ENCODE measurements at places on chromosomes 7 and 10.

DNA sequence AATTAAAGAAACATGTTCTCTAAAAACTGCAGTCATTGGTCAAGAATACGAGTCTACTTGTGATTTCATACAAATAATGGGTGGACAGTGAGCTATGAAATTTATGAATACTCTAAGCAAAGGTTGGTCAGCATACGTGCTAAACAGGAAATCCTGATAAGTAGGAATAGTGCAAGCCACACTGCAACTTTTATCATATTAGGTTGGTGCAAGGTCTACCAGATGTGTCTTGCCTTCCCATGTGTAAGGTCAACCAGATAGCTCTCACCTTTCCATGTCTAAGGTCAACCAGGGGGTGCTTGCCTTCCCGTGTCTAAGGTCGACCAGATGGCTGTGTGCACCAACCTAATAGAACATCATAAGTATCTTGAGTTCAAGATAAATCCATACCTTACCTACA is 2.0 kb upstream of the ITGB1 start:
- no peak for DNase-seq

DNA sequence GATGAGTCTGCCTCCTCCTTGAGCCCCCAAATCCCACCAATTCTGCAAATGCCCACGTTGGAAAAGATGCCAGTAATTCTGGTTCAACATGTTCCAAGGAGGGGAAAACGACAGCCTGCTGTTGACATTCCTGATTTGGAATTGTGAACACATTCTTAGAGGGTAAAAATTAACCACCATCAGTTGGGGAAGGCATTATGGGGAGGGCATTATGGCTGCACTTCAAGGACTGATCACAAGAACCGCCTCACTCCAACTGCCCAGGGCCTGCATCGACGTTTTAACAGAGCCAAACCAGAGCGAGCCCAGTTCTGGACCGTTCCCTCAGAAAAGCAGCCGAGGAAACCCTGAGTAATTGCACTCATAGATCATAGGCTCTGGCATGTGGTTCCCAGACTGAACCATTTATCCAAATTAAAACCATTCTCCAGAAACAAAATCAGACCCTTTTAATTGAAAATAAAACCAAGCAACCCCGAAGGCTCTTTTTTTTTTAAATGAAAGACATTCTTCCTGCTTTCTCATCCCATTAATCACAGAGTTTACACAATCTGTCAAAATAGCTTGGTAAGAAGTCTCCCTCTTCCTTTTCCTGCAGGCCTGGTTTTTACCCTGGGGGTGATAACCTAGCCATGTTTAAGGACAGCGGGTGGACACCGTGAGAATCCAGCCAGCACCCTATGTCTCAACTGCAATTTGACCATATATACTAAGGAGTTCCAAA is 8.0 kb downstream of the TNS3 start:
- no peak for DNase-seq

DNA sequence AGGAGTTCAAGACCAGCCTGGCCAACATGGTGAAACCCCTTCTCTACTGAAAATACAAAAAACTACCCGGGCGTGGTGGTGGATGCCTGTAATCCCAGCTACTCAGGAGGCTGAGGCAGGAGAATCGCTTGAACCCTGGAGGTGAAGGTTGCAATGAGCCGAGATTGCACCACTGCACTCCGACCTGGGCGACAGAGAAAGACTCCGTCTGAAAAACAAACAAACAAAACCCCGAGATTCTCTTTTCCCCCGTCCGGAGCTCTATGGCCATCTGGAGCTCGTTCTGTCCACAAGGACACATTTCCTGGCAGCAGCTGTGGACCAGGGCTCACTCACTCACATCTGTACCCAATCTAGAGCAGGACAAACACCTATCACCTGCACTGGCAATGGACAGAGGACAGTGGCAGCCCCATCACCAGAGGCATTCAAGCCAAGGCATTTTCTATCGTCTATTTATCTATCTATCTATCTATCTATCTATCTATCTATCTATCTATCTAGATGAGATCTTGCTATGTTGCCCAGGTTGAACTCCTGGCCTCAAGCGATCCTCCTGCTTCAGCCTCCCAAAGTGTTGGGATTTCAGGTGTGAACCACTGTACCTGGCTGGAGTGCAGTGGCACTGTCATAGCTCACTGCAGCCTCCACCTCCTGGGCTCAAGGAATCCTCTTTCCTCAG is 167.1 kb upstream of the TNRC18 start:
- DNase-seq = no peak

DNA sequence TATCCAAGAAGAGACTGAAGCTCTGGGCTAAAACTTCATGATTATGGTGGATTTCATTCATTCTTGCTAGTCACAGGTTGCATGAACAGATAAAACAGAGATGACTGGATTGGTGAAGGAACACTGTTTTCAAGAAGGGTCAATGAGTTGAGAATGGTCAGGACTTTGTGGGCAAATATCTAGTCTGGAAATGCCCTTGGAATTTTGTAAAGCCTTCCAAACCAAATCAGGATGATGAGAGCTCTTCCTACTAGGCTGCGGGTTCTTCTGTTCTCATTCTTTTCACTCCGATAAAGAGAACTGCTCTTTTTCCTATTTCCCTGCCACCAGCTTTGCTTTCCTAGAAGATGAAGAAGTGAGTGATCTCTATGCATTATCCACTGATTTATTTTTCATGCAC is 171.4 kb downstream of the ARID5B start:
- DNase-seq = no peak

DNA sequence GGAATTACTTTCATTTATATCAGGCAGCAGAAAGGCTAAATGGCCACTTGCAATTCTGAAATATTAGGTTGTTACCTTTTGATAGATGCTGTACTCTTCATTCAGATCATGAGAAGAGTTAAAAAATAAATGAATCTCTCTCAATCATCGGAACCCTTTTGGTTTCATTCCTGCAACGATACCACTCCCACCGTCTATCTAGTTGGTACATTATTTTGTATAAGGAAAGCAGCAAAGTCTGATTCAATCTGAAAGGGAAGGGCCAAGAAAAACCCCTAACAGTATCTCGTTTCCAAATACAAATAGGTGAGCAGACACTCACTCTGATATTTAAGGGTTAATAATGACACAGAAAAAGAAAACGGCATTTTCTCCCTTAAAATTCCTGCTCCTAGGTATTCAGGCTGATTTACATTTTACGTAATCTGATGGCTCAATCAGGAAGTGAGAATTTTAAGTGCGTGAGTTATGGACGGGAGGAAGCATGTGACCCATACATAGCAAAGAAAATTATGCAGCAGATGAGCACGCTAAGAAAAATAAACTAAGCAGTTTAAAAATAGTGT is 209.4 kb upstream of the KLF14 start:
- DNase-seq = no peak

- DNase-seq = no peak
Measured at GRCh38 chr7:133436014-133436428, 183.1 kb downstream of the EXOC4 start.

DNA sequence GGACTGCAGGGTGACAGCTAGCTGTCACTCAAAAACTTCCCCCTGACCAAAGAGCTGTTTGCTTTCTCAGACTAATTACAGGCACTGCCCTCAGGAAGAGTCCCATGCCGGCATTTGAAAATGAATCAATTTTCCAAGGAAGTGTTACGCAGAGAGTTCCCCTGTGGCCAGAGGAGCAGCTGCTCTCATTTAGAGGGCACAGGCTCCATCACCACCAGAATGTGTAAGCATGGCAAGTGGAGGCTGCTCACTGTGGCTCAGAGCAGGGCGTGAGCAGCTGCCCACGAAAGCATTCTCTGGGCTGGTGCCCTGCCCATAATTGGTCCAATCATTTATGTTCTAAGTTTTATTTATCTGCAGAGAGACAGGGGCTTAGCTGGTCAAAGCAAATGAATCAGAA is 202.2 kb downstream of the RAMP3 start:
- DNase-seq = no peak

- no peak for DNase-seq
Measured at GRCh38 chr7:5429253-5429856, 5.7 kb upstream of the TNRC18 start.

DNA sequence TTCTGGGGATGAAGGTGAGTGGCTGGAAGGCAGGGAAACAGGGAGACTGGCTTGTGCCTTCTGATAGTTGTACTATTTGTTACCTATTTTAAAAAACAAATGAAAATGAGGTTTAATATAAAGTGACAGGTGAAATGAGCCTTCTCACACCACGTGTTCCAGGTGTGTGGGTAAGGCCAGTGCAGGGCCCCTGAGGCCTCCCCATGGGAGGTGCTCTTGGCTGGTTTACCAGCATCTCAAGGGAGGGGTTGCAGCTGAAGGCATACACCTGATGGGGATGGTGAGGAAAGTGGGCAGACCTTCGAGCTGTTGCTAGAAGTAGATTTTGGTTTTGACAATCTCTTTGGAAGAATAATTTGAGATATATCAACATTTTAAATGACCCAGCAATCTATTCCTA is 103.6 kb downstream of the ARHGAP22 start:
- DNase-seq = no peak

GRCh38 chr10:72875250-72876055 is 18.1 kb upstream of the OIT3 start:
- DNase-seq = no peak

GRCh38 chr10:129390147-129390546 is 76.9 kb upstream of the MGMT start:
- DNase-seq = no peak

GRCh38 chr7:2971914-2972834 is 71.5 kb downstream of the CARD11 start:
- no peak for DNase-seq

GRCh38 chr10:93513091-93513490 is 16.7 kb downstream of the CEP55 start:
- DNase-seq = no peak

GRCh38 chr7:7739204-7740036 is 21.0 kb upstream of the RPA3 start:
- DNase-seq = no peak

DNA sequence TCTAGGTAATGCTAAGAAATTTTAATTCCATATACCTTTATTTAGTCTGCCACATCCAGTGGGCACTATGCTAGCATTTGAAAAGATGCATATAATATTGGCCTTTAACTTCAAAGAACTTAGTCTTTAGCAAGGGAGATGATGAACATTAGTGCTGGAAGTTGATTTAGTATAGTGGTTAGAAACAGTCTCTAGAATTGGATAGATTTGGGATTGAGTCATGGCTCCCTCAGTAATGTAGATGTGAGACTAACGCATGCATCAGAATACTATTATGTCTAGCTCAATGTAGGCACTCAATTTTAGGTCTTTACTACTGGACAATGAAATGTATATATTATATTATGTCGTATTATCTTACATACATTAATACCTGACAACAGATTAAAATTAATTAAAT is 5.8 kb downstream of the DKK1 start:
- DNase-seq = no peak

GRCh38 chr7:156778668-156779067 is 114.3 kb downstream of the LMBR1 start:
- no peak for DNase-seq

DNA sequence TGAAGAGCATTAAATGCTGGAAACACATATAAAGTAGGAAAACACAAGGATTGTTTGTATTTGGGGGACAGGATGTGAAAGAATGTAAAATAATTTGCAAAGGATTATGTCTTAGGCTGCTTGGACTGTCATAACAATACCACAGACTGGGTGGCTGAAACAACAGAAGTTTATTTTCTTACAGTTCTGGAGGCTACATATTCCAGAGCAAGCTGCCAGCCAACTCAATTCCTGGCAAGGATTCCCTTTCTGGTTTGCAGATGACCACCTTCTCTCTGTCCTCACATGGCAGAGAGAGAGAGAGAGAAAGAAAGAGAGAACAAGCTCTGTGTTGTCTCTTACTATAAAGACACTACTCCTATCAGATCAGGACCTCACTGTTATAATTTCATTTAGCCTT is 8.8 kb upstream of the LAMB4 start:
- no peak for DNase-seq

GRCh38 chr10:32582946-32583345 is 137.0 kb downstream of the CCDC7 start:
- no peak for DNase-seq

GRCh38 chr7:132650498-132650897 is 74.2 kb upstream of the PLXNA4 start:
- no peak for DNase-seq

- DNase-seq = no peak
Measured at GRCh38 chr10:4073912-4074311, 288.9 kb upstream of the KLF6 start.

DNA sequence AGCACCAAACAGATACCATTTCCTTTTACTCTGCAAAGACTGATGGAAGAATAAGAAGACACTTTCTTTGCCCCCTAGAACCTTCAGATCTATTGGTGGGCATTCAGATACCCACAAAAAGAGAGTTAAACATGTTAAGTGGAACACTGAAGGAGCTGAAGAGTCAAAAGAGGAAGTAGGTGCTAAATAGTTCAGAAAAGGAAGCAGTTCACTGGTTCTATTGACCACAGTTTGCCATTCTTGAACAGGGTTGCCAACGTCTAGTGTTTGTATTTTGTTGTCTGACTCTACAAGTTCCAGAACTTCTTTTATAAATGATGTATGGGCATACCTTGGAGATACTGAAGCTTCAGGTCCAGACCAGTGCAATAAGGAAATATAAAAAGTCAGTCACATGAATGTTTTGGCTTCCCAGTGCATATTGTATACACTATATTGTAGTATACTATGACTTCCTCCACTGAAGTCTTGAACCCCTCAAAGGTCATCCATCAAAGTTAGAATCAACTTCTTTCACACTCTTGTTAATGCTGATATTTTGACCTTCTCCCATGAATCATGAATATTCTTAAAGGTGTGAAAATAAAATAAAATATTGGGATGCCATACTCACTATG is 47.5 kb upstream of the AGR3 start:
- DNase-seq = no peak

- DNase-seq = no peak
Measured at GRCh38 chr10:75398692-75399460, 2.7 kb downstream of the ZNF503 start.

DNA sequence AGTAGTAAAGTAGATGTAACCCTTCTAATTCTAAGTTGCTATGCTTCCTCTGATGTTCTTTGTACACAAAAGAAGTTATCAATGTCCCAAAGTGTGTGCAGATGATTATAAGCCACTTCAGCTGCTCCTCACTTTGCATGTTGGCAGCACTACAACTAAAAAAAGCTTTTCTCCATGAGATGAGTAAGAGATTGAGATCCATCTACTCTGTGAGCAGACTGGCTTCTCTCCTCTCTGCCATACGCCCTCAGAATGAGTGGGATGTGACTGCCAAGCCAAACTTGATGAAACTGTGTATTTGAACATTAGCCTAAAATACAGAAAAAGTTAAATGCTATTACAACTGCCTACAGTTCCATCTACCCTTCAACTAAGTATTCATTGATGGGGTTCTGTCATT is 102.9 kb upstream of the ETV1 start:
- no peak for DNase-seq

All from stimulated activated CD4-positive, alpha-beta T cell treated with anti-CD3 and anti-CD28 coated beads, Interleukin-12 subunit alpha, Interleukin-12 subunit beta, amount 100 ng/mL, for 4 hours (primary cell).